Naive thymus-derived CD4-positive, alpha-beta T cell (primary cell): ENCODE measurements at places on chromosomes 12 and 14. TPM values are rescaled to one million over a fixed set of nuclear protein-coding genes. Genes with fewer than 3 reads are reported as not detected.

Gene CRIP2
- 0.65 and 1.7 TPM in 2 replicates for total RNA-seq

Gene A2ML1
- total RNA-seq = not detected

Gene WNT1
- 1.5 TPM for total RNA-seq

Gene MDGA2
- not detected for total RNA-seq

Gene IQSEC3
- 2.0 TPM for total RNA-seq

Gene REP15
- total RNA-seq = not detected

Gene CCDC38
- 0.07 TPM in 1 of 2 replicates, not detected in the other for total RNA-seq

Gene TEX52
- not detected for total RNA-seq

Gene TBC1D30
- total RNA-seq = 0.45 TPM

Gene MYF5
- total RNA-seq = not detected

Gene IL31
- total RNA-seq = not detected

Gene GPR65
- total RNA-seq = 10.0 TPM

GRCh38 chr12:131449027-131449426 is 261.9 kb upstream of the SFSWAP start:
- no peaks in the 10 kb centered on the region for H3K27me3 ChIP-seq
- DNase-seq = no peak
- no peak overlapping the region for H3K4me3 ChIP-seq

DNA sequence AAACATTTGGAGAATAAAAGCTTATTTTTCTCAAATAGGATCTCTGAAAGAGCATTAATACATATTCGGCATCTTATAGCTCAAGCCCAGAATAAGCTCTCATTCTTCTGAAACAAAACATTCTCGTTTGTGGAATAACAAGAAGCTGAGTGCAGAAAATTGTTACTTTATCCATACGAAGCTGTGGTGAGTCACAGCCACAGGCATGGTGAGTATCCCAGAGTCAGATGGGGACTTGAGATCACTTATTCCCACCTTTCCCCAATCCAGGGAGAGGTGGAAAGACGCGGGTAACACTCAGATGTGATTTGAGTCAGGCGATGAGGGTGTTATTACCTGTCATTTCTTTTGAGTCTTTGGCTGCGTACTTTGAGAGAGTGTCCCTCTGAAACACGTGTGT is 214.6 kb upstream of the TMEM132C start:
- no peaks in the 10 kb centered on the region for H3K4me1 ChIP-seq
- no peak overlapping the region for H3K4me3 ChIP-seq
- no peaks in the 10 kb centered on the region for H3K27me3 ChIP-seq

- peaks cover 13% of the 10 kb centered on the region for H3K36me3 ChIP-seq
- H3K27ac ChIP-seq = no peak overlapping the region
- no peaks in the 10 kb centered on the region for H3K27me3 ChIP-seq
- H3K4me1 ChIP-seq = no peaks in the 10 kb centered on the region
- no peak for DNase-seq
Observed at GRCh38 chr14:70753518-70753953, 55.8 kb downstream of the MAP3K9 start.

GRCh38 chr12:124184456-124184855 is 110.4 kb upstream of the RFLNA start:
- no peak overlapping the region for H3K4me3 ChIP-seq
- H3K27me3 ChIP-seq = no peaks in the 10 kb centered on the region
- H3K27ac ChIP-seq = no peak overlapping the region

DNA sequence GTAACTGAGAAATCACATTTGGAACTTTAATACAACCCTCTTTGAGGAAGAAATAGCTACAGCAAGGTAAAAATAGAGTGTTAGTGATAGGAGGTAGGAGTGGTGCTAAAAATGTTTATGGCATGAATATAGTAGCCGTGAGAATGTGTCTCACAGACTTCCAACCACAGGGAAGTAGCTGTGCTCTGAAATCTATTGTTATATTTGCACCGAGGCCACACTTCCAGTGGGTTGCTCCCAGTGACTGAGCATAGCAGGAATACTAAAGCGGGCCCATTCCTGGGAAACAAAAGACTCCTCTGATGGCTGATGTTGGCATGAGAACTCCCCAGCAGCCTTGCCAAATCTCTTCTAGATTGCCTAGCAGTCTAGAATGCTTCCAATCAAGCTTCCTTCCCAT is 174.1 kb upstream of the PLXNC1 start:
- no peaks in the 10 kb centered on the region for H3K4me1 ChIP-seq
- H3K4me3 ChIP-seq = no peak overlapping the region
- no peak for DNase-seq
- H3K27ac ChIP-seq = no peak overlapping the region

GRCh38 chr12:42757624-42758119 is 168.1 kb upstream of the PRICKLE1 start:
- H3K27me3 ChIP-seq = no peaks in the 10 kb centered on the region
- no peak overlapping the region for H3K27ac ChIP-seq
- no peaks in the 10 kb centered on the region for H3K4me1 ChIP-seq
- H3K36me3 ChIP-seq = no peaks in the 10 kb centered on the region
- no peak overlapping the region for H3K4me3 ChIP-seq
- no peak for DNase-seq

DNA sequence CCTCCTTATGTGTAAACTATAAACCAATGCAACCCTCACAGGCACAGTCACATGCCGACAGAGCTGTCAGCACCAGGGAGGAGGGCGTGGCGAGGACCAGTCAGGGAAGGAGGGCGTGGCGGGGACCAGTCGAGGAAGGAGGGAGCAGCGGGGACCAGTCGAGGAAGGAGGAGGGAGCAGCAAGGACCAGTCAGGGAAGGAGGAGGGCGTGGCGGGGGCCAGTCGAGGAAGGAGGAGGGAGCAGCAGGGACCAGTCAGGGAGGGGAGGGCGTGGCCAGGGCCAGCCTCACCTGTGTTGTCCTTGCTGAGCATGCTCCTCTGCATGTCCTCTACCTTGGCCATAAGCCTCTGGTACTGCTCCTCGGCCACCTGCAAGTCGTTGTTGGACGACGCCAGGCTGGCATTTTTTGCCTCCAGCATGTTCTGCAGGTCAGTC is 24.2 kb downstream of the GOLGA3 start:
- H3K27me3 ChIP-seq = no peaks in the 10 kb centered on the region
- no peak overlapping the region for H3K4me3 ChIP-seq
- H3K27ac ChIP-seq = no peak overlapping the region
- peaks cover 7% of the 10 kb centered on the region for H3K36me3 ChIP-seq

DNA sequence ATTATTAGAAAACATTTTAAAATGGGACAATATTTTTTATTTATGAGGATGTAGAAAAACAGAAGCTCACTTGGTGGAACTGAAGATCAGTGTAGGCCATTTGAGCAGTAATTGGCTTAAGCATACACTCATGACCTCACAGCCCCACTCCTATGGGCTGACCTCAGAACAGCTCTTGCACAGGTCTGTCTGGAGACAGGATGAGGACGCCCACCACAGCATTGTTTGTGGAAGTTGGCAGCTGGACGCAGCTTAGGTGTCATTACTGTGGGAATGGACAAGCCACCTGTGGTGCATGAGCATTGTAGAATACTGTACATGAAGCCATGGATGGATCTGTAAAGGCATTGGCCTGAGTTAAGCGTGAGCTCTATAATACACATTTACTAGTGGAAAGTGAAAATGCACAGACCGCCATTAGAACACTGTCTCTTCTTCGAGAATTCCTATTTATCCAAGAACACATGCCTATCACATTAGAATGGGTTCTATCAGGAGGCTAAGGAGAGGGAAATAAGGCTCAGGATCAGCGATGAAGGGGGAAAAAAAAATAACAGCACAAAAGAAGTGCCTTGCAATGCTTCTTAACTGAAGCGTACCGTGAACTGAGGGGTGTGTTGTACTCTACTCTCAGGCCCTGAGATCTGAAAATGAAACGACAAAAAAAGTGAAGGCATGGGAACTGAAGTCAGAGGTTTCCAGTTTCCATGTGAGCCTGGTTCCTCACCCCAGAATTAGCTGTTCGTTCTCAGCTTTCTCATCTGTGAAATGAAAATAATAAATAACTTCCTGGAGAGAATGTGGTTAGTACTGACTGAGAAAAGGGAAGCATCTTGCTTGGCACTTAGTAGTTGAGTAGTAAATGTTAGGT is 33.6 kb downstream of the KCNA1 start:
- no peak for DNase-seq
- H3K4me1 ChIP-seq = no peaks in the 10 kb centered on the region

DNA sequence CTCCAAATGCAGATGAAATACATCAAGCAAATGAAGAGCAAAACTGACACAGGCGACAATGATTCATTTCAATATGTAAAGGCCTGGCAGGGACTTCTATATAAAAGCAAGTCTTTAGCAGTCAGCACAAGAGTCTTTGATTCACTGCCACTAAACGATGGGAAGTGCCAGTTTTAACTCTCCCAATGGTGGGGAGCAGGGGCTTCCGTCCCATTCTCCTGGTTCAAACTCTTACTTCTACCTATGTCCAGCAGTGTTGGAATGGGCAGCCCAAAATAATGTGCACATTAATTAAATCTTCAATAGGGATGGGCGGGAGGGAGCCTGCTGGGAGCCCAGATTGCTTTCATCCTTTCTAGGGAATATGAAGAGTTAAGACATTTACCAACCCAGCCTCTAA is 97.5 kb upstream of the MDM1 start:
- no peak for DNase-seq
- no peak overlapping the region for H3K27ac ChIP-seq
- no peaks in the 10 kb centered on the region for H3K4me1 ChIP-seq
- H3K4me3 ChIP-seq = no peak overlapping the region

DNA sequence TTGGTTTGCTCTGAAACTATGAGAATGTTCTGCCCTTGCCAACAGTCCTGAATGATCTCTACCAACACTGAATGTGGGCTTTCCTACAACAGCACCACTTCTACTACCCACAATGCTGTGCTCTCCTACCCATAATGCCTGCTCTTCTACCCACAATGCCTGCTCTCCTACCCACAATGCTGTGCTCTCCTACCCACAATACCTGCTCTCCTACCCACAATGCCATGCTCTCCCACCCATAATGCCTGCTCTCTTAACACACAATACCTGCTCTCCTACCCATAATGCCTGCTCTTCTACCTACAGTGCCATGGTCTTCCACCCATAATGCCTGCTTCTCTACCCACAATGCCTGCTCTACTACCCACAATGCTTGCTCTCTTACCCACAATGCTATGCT is 92.3 kb downstream of the KCNK13 start:
- H3K4me3 ChIP-seq = no peak overlapping the region
- H3K36me3 ChIP-seq = no peaks in the 10 kb centered on the region
- H3K27me3 ChIP-seq = no peaks in the 10 kb centered on the region
- no peaks in the 10 kb centered on the region for H3K4me1 ChIP-seq
- DNase-seq = no peak

DNA sequence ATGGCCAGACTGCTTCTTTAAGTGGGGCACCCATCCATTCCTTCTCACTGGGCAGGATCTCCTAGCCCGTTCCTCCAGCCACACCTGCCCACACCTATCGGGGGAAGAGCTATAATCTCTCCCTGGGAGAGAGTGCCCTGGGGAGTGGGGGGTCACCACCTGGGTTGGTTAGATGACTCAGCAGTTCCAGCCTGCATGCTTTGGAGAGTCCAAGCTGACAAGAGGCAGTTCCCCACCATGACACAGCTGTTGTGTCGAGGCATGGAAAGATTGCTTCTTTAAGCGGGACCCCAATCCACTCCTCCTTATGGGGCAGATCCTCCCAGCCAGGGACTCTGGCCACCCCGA is 52.6 kb upstream of the PPFIA2 start:
- no peak for DNase-seq
- H3K36me3 ChIP-seq = no peaks in the 10 kb centered on the region
- no peaks in the 10 kb centered on the region for H3K27me3 ChIP-seq
- H3K27ac ChIP-seq = no peak overlapping the region
- no peaks in the 10 kb centered on the region for H3K4me1 ChIP-seq

GRCh38 chr12:119730381-119730780 is 62.4 kb downstream of the PRKAB1 start:
- H3K4me1 ChIP-seq = no peaks in the 10 kb centered on the region
- H3K27me3 ChIP-seq = no peaks in the 10 kb centered on the region
- no peaks in the 10 kb centered on the region for H3K36me3 ChIP-seq
- no peak for DNase-seq

- H3K27me3 ChIP-seq = no peaks in the 10 kb centered on the region
- H3K27ac ChIP-seq = no peak overlapping the region
- H3K4me1 ChIP-seq = no peaks in the 10 kb centered on the region
- H3K4me3 ChIP-seq = no peak overlapping the region
Observed at GRCh38 chr14:68544081-68544892, 248.6 kb downstream of the ZFP36L1 start.

DNA sequence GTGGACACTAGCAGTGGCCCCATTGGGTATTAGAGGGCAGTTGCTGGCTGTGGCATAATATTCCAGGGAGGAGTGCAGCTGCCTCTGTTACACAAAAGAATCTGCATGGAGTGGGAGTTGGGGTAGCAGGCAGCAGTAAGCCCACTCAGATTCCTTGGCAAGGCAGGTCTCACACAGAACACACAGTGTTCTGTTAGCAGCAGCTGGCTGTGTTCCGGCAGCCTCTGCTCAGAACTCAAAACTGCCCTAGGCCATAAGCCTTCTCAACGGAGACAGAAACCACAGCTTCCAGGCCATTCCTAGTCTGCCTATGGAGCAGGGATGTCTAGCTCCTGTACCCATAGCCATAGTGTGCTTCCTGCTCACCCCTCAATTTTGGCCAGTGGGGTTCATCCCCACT is 1085.4 kb downstream of the SLC6A15 start:
- H3K4me1 ChIP-seq = no peaks in the 10 kb centered on the region
- no peak for DNase-seq
- H3K27ac ChIP-seq = no peak overlapping the region

DNA sequence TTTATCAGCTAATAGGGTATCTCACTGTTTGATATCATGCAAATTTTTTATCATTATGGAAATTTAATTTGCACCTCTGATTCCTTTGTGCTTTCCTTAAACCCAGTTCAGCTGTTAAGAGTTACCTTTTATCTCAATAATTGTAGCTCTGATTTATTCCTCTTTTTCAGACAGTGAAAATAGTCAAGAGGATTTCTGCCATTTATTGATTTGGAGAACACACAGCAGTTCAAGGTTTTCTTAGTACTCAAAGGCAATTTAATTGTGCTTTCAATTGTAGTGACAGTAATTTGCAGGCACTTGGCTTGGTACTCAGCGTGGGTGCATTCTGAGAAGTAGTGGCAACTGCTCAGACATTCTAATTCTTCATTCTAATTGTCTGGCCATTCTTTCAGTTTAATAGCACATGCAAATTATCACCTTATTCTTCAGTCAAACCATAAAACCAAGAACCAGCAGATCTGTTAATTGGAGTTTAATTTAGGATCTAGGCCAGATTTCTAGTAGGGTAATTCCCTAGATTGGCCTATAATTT is 709.3 kb downstream of the RPS29 start:
- H3K27me3 ChIP-seq = no peaks in the 10 kb centered on the region
- H3K4me1 ChIP-seq = no peaks in the 10 kb centered on the region
- no peak for DNase-seq
- H3K27ac ChIP-seq = no peak overlapping the region
- H3K4me3 ChIP-seq = no peak overlapping the region

DNA sequence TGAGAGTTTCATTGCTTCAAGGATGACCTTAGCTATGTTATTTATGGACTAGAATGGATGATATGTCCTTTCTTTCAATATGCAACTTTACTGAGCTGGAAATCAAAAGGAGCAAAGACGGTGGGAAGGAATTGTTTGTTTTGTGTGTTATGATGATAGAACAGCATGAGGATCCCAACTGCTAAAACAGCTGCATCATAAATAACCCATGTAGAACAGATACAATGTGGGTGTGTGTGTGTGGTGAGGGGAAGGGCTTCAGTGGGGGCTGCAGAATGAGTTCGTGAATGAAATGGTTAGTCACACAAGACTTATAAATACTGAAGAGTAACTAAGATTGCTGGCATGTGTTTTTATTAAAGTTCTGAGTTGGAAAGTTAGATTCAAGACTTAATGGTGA is 80.1 kb downstream of the DACT1 start:
- H3K4me3 ChIP-seq = no peak overlapping the region
- no peak for DNase-seq
- H3K27me3 ChIP-seq = no peaks in the 10 kb centered on the region
- H3K27ac ChIP-seq = no peak overlapping the region
